ENCODE measurements at places on chromosomes 11 and 22. TPM values are rescaled to one million over a fixed set of nuclear protein-coding genes. Genes with fewer than 3 reads are reported as not detected.

Gene TYR
- total RNA-seq = not detected

DNA sequence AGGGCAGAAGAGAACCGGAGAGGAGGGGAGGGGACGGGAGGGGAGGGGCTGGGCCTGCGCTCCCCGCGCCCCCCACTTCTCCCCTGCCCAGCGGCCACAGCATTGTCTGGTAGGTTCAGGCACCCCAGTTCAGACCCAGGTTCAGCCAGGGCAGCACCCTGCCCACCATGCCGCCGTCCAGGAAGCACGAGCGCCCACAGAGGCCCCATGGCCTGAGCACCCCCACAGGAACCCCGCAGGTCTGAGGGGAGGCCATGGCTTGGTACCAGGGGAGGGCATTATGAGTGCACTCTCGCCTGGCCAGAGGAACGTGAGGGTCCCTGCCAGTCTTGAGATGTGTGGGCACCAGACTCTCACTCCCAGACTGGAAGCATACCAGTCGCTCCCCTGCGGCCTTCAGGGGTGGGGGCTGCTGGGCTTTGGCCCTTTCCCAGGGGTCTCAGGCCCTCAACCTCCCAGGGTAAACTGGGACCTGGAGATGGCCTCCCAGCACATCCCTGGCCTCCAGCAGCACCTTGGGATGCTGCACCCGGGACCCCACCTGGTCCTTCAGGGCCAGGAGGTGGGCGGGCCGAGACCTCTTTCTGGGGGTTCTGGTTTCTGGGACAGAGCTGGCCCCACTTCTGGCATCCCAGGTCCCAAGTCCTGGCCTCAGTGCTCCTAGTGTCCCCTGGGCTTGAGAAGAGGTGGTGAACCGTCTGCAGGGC lies 597 bp upstream of the PLXNB2 start:
- no peaks in the 10 kb centered on the region for H3K36me3 ChIP-seq
- peak overlapping the region; percentile 50 for H3K27ac ChIP-seq
- no peaks in the 10 kb centered on the region for H3K27me3 ChIP-seq
- H3K4me3 ChIP-seq = no peak overlapping the region

DNA sequence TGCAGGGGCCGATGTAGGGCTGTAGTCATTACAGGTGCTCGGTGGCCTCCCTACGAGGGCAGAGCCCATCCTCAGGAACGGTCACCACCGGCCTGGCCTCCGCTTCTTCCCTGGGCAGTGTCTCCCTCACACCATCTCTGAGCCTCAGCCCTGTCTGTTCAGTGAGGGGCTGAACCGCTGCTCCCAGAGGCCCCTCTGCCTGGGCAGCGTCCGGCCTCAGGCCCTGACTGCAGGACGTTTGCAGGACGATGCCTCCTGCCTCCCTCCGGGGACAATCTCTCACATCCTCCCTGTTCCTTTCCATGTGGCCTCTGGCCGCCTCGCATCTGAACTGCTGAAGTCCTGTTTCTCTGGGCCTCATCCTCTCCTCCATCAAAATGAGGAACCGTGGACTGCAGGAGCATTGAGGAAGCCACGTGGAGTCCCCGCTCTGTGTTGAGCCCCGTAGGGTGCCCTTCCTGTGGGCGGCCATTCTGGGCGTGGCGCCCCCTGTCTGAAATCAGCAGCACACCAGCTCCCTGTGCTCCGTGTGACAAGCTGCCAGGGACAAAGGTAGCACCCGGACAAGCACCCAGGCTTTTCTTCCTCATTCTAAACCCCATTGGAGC lies 933.5 kb downstream of the BRD1 start:
- no peak overlapping the region for H3K27ac ChIP-seq
- H3K4me1 ChIP-seq = no peaks in the 10 kb centered on the region
- H3K27me3 ChIP-seq = no peaks in the 10 kb centered on the region
- H3K36me3 ChIP-seq = no peaks in the 10 kb centered on the region

Gene TRIM64
- total RNA-seq = not detected

Gene DDX6
- total RNA-seq = 117 TPM

DNA sequence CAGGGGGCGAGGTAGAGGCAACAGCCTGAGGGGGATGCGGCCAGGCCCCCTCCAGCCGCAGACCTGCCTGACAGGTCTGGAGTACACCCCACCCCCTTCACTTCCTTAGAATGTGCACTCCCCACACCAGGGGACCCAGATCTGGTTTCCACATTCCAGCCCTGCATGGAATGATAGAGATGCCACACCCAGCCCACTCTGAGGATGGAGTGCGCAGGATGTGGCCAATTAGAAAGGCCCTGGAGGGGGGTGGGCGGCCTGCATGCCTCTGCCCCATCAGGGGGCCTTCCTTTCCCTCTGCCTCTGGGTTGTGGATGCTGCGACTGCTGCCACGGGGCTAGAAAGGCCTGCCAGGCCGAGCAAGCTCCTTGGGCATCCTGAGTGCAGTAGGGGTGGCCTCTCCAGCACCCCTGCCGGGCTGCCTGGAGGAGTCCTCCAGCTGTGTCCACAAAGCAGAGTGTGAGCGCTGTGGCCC lies 28.2 kb upstream of the MGAT3 start:
- no peak for DNase-seq
- H3K36me3 ChIP-seq = peaks cover 11% of the 10 kb centered on the region
- H3K27me3 ChIP-seq = no peaks in the 10 kb centered on the region
- H3K27ac ChIP-seq = no peak overlapping the region

DNA sequence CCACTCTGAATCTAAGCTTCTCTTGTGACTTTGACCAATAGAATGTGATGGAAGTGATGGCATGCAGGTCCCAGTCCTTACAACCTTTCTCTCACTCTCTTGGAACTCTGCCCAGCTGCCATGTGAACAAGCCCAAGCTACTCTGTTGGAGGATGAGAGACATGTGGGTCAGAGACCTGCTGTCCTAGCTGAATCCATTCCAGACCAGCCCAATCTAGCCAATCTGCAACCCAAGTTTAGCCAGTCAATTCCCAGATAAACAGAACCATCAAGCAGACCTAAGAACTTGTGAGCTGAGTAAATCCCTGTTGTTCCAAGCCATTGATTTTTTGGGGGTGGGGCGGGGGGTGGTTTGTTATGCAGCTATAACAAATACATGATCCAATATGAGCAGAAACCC lies 69.2 kb upstream of the GRK3 start:
- DNase-seq = no peak
- peaks cover 13% of the 10 kb centered on the region for H3K4me1 ChIP-seq
- no peak overlapping the region for H3K4me3 ChIP-seq
- no peak overlapping the region for H3K27ac ChIP-seq

DNA sequence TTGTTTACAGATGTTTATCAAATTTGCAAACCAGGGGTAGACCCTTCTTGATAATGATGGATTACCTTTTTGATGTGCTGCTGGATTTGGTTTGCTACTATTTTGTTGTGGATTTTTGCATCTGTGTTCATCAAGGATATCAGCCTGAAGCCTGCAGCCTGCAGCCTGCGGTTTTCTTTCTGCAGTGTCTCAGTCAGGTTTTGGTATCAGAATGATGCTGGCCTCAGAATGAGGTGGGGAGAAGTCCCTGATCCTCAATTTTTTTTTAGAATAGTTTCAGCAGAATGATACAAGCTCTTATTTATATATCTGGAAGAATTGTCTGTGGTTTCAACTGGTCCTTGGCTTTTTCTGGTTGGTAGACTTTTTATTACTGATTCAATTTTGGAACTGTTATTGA lies 19.7 kb upstream of the RAB38 start:
- H3K4me1 ChIP-seq = peaks cover 22% of the 10 kb centered on the region
- DNase-seq = no peak
- no peak overlapping the region for H3K4me3 ChIP-seq
- H3K27ac ChIP-seq = no peak overlapping the region

DNA sequence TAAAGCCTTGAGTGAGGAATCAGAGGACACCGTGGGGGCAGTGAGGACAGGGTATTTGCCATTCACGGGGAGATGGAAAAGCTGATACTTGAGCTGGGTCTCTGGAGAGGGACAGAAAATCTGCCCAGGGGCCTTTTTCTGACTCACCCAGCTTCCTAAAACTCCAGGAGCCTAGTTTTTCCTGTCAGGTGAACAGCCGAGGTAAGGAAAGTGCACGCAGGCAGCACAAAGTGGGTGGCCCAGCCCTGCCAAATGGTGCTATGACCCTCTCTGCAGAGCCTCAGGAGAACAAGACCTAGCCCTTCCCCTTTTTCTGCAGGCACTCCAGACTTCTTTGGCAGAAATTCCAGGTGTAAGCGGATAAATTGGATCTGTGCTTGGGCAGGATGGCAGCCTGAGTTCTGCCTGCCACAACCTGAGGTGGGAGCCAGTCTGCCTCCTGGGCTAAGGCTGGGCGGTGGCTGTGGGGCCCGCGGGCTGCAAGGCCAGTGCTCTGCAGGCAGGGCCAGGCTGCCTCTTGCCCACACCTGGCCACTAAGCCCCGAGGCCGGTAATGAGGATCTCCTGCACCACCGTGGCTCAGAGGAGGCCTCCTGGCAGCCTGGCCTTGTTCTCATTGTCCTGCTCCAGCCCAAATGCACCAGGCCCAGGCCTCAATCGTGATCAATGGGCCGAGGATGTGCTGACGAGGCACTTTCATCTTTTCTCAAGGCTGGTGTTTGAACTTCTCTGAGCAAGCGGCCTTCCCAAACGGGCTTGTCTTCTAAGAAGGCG lies 72.9 kb upstream of the LMO1 start:
- H3K27ac ChIP-seq = no peak overlapping the region
- DNase-seq = no peak
- no peaks in the 10 kb centered on the region for H3K36me3 ChIP-seq
- H3K4me1 ChIP-seq = peaks cover 7% of the 10 kb centered on the region
- no peak overlapping the region for H3K4me3 ChIP-seq

Gene MMP1
- total RNA-seq = not detected

Gene TRIM66
- total RNA-seq = 13.0 TPM

DNA sequence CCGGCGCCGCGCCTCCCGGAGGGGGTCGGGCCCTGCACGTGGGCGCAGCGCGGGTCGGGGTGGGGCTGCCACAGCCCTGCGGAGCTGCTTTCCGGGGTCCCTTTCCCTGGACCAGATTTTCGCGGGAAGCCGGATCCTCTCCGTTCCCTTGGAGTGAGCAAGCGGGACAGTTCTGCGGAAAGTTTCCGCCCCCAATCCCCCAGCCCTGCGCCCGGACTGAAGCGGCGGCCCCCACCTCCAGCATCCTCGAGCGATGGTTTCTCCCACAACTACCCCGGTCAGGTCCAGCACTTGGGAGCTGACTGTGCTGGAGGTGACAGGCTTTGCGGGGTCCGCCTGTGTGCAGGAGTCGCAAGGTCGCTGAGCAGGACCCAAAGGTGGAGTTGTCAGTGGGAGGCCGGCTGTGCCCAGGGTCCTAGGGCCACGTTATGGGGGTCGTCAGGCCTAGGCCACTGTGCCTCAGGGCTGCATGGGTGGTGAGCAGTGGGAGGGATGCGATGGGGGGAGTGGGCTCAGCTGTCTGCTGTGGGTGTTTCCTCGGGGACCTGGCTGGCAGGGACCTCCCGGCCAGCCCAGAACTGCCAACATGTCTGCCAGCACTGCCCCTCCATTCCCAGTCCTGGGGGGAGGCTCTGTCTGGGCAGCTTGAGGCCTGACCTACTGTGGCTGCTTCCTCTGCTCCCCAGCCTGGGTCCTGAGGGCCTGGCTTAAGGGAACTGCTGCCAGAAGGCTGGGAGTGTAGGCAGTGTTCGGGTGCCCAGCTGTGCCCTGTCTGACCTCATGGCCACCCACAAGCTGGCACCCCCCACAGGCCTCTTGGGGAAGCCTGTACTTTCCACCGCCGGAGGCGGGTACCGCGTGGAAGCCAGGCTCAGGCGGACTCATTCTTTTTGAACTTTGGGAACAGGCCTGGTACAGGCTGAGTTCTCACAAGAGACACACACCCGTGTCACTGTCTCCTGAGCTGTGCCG lies 726 bp downstream of the ST3GAL4 start:
- no peak overlapping the region for H3K27ac ChIP-seq
- H3K27me3 ChIP-seq = no peaks in the 10 kb centered on the region
- H3K36me3 ChIP-seq = no peaks in the 10 kb centered on the region

Gene PGR
- 0.03 TPM for total RNA-seq

Gene CRYBB3
- total RNA-seq = not detected

- peaks cover 65% of the 10 kb centered on the region for H3K4me1 ChIP-seq
- no peaks in the 10 kb centered on the region for H3K27me3 ChIP-seq
- H3K4me3 ChIP-seq = peak overlapping the region; percentile 43
Measured at GRCh38 chr22:37162221-37163095, 12.7 kb upstream of the IL2RB start.

Gene PRRG4
- total RNA-seq = 2.1 TPM

Gene POU2AF2
- not detected for total RNA-seq

Gene HTR3A
- total RNA-seq = not detected

DNA sequence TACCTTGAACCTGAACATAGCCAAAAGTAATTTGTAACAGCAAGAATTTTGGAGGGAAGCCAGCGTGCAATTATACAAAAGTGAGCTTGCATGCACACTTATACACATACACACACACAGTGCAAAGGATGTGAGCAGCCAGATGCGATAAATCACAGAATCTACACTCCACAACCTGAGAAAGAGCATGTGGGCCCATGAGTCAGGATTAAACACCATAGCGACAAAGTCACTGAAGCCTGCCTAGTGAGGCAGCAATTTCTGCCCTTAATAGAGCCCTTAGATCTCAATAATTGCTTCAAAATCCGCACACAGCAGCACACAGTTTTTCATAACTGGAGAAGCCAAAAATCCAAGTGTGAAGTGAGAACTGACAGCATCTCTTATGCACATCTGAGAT lies 42.6 kb upstream of the TEAD1 start:
- no peaks in the 10 kb centered on the region for H3K27me3 ChIP-seq
- no peak for DNase-seq
- H3K36me3 ChIP-seq = no peaks in the 10 kb centered on the region

DNA sequence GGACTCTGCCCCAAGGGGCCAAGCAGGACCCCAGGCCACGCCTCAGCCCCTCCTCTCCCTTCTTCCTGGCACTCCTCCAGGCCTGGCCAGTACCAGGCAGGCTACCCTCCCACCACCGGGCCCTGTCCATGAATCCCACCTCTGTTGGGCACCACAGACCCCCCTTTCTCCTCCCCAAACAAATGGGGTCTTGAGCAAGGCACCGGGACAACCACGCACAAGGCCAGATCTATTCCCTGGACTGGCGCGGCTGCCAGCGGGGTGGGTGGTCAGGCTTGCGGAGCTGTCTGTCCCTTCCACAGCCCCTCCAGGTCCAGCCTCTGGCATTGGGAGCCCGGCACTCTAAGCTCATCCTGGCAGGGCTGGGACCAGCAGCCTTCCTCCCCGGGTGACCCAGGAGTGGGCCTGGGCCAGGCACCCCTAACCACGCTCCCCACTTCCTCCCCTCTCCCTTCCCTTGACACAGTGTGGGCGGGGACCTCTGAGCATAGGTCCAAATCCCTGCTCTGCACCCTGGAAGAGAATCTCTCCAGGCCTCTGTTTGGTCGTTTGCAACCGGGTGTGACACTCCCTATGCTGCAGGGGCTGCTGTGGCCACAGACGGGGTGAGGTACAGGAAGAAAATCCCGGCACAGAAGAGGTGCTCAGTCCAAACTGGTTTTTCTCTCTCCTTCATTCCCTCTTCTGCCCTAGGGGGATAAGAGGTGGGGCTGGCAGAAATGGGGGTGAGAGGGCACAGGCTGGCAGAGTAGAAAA lies 14.6 kb downstream of the ELFN2 start:
- H3K27me3 ChIP-seq = peaks cover 4% of the 10 kb centered on the region
- H3K27ac ChIP-seq = no peak overlapping the region
- no peak for DNase-seq
- no peaks in the 10 kb centered on the region for H3K4me1 ChIP-seq
- no peaks in the 10 kb centered on the region for H3K36me3 ChIP-seq

Gene NFAM1
- total RNA-seq = 0.36 TPM

GRCh38 chr11:128686021-128686741 lies 7.7 kb upstream of the FLI1 start:
- H3K4me1 ChIP-seq = peaks cover 15% of the 10 kb centered on the region
- no peak for DNase-seq
- peaks cover 12% of the 10 kb centered on the region for H3K27me3 ChIP-seq
- no peak overlapping the region for H3K27ac ChIP-seq

Data from GM12878 (cell line).